ENCODE measurements at places on chromosomes 3 and 15.

DNA sequence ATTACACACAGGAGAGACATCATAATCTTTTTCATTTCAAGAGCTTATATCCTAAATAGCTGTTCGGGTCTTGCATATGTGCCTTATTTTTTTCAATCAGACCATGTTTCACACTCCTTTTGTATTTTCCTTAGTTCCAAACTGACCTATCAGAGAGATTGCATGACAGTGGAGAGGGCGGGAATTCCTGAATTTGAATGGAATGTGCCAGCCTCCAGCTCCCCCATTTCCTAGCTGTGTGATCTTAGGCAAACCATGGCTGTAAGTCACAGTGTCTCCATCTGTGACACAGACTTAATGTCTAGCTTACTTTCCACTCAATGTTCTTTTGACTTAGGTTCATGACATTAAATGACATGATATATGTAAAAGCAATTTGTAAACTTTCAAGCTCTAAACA lies 62.0 kb upstream of the CSTA start:
- no peak for DNase-seq

DNA sequence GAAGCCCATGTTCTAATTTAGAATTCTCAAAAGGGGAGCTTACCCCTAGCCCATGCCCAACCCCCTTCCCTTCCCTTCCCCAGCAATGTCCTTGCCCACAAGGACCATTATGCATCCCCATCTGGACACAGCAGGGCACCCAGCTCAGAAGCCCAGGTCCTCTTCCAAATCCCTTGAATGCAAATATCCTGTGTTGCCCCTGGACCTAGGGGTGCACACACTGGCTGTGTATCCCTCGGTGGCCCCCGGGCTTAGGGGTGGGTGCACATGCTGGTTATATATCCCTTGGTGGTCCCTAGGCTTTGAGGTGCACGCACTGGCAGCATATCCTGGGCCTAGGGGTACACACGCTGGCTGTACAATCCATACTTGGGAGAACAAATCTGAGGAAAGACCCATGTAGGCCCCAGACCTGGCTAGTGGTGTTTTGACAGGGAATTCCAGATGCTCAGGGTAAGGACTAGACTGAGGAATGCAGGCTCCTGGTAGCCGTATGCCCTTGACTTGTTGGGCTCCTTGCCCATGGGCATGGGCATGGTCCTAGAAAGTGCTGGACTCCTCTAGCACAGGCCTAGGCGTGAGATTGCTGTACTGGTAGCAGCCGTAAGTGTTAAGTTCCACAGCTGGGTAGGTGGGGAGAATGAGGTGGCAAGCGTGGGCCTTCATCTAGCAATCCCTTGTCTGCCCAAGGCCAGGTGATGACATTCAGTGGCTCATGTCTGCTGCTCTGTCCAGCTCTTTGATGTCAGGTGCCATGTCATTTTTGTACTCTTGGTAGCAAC lies 222.4 kb downstream of the OPA1 start:
- DNase-seq: no peak

DNA sequence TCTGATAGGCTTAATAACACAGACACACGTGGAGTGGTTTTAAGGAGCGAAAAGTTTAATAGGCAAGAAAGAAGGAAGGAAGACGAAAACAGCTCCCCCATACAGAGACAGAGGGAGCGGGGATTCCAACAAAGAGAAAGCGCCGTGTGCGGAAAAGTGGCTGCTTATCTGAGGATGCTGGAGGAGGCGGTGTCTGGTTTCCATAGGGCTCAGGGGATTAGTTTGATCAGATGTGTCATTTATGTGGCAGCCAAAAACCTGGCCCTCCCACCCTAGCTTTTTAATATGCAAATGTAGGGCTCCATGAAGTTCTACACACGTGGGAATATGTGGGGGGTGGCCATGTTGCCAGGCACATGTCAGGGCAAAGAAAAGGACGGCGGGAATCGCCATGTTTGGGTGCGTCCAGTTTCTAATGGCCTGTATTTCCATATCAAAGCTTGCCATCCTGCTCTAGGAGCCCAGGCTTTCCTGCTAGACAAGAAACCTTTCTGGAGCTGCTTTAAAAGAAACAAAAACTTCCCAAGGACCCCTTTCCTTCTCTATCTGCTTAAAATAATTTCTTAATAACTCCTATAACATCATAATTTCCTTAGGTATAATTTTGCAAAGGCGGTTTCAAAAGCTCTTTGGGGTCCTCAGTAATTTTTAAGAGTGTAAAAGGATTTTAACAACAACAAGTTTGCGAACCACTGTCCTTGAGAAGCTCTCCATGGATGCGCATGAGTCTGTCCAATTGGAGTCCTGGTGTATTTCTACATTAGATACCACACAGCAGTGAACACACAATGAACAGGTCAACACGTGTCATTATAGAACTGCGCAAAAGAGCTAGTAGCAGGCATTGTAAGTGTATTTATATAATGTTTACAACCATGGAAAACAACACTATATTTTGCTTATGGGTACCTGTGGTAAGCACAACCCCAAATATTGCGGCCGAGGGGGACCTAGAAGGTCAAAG lies 622 bp upstream of the ZNF589 start:
- DNase-seq: no peak

DNA sequence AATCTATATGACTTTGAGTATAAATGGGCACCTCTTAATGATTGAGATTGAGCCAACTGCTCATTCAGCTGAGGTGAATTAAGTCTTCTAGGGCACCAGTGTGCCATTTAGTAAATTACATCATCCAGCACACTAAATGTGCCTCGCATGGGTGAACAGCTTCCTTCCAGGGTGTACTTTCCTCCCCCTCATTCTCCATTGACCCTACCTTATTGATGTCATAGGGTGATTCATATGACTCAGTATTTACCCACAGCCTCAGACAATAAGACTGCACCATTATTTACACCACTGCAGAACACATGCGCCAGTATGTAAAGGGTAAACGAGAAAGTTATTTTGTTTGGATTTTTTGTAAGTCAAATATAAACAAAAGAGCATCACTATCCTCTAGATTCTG lies 185.2 kb upstream of the ARL6 start:
- no peak for DNase-seq

GRCh38 chr3:64457811-64458210 lies 230.0 kb downstream of the ADAMTS9 start:
- no peak for DNase-seq

Data from activated CD8-positive, alpha-beta memory T cell treated with anti-CD3 and anti-CD28 coated beads for 1 hour (primary cell).